ENCODE measurements at places on chromosomes 2 and 18.

- no peak for DNase-seq
Observed at GRCh38 chr2:148900350-148900837, 25.4 kb downstream of the KIF5C start.

- DNase-seq: no peak
Observed at GRCh38 chr2:189702071-189702470, 27.6 kb downstream of the ANKAR start.

GRCh38 chr2:160635488-160635887, 141.9 kb upstream of the RBMS1 start:
- no peak for DNase-seq

GRCh38 chr2:121816797-121817196, 61.3 kb downstream of the TSN start:
- no peak for DNase-seq

- no peak for DNase-seq
Observed at GRCh38 chr18:40867459-40867858, 1087.6 kb upstream of the PIK3C3 start.

DNA sequence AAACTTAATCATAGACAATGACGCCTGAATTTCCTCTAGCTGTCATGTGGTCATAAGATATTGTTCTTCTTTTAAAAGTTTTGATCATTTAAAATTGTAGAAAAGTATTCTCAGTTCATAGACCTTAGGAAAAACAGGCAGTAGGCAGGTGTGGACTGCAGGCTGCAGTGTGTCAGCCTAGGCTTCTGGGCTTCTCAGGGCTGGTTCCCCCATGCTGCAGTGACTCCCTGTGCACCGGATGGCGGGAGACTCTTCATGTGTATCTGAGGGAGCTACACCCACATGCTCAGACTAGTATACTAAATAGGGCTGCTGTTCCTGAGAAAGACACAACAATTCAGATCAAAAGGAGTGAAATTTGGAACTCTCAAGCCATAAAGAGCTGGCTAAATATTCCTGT, 72.4 kb downstream of the PXDN start:
- DNase-seq: no peak

- no peak for DNase-seq
Observed at GRCh38 chr18:67144329-67144728, 372.2 kb downstream of the DSEL start.

DNA sequence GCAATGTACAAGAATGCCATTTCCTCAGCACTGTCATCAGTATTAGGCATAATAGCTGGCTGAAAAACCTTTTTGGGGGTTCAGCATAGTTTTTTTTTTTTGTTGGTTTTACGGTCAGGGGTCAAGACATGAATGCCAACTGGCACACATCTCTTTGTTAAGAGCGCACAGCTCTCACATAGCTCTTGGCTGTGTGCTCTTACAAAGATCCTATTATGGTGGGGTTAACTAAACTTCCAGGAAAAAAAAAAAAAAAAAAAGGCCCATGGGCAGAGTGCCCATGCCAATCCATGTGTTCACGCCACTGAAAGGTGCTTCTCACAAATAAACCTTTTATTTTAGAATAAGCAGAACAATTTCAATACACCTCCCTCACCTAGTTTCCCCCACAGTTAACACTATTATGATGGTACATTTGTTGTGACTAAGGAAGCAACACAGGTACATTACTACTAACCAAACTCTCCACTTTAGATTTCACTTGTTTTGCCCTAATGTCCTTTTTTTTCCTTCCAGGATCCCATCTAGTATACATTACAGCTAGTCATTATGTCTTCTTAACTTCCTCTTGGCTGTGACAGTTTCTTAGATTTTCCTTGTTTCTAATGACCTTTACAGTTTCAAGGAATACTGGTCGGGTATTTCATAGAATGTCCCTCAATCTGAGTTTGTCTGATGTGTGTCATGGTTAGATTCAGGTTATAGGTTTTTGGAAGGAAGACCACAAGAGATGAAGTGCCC, 56.3 kb downstream of the C2orf74 start:
- DNase-seq: no peak

DNA sequence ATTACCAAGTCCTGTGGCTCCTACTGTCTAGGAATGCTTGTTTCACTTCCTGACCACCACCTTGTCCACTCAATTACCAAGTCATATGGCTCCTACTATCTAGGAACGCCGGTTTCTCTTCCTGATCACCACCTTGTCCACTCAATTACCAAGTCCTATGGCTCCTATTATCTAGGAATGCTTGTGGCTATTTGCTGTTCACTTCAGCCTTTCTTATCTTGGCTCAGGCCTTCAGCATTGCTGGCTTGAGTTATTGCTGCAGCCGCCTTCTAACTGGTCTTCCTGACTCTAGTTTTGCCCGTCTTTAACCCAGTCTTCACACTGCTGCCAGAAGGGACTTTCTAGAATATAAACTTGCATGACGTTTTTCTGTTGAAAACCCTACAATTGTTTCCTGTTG, 82.5 kb upstream of the GAREM1 start:
- DNase-seq: no peak

GRCh38 chr2:10951558-10952414, 40.1 kb downstream of the KCNF1 start:
- DNase-seq: no peak

GRCh38 chr2:101793277-101793969, 95.9 kb downstream of the MAP4K4 start:
- no peak for DNase-seq

GRCh38 chr2:173193925-173194324, 118.3 kb downstream of the MAP3K20 start:
- DNase-seq: no peak

DNA sequence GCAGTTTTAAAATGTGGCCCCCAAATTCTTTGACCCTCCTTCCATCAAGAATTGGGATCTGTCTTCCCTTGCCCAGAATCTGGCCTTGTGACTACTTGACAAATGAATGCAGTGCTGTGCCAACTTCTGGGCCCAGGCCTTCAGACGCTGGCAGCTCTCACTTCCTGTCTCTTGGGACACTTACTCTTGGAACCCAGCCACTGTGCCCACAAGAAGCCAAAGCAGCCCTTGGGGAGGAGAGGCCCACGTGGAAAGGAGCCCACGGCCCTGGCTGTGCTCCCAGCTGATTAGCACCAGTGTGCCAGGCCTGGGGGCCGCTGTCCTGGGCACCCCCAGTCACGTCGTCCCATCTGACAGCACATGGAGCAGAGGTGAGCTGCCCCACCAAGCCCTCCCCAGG, 56.6 kb downstream of the RPL37A start:
- DNase-seq: no peak

DNA sequence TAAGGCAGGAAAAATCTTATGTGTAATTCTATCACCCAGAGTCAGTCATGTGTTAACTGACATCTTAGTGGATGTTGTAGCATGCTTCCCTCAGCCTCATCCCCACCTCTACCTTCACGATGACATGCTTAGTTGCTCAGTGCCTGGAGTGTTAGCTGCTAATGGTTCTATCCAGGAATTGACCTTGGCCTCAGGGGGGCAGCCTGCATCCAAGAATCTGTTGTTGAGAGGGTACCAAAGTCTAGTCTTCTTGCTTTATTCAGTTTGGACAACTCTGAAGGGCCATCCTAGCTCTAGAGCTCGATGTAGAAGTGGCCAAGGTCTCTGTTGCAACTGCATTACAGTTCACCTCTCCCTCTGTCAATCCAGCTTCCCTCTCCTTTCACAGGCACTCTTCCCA, 61.2 kb downstream of the ACYP2 start:
- peak; percentile 78 for DNase-seq

DNA sequence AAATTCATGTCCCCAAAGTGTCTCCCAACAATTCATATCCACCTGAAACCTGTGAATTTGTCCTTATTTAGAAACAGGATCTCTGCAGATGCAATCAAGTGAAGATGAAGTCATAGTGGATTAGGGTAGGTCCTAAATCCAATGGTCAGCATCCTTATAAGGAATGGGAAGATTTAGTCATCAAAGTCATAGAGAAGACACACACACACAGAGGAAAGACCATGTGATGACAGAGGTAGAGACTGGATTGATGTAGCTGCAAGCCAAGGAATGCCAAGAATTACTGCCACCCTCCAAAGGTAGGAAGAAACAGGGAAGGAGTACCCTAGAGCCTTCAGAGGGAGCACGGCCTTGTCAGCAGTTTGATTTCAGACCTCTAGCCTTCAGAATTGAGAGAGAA, 17.7 kb downstream of the ADD2 start:
- DNase-seq: no peak

- DNase-seq: no peak
Observed at GRCh38 chr2:204539019-204539385, 6.3 kb upstream of the PARD3B start.

DNA sequence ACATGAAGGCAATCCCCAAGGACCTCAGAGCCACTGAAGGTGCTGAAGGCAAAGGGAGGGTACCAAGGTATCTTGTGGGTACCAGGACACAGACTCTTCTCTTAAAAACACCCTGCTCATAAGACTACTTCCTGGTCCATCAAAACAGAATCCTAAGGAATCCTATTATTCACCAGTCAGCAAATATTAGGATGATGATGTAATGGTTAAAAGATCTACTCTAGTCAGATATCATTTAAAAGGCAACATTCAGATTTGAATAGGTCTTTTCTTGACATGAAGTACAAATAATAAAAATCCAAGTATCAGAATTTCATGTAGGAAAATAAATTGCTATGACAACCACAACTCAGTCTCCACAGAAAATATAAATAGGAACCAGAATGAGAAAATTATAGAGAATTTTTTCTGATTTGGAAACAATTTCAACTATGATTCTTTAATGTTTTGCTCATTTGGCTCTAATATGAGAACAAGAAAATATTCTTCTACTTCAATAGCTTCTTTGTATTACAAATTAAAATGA, 77.8 kb upstream of the ZNF397 start:
- DNase-seq: no peak

DNA sequence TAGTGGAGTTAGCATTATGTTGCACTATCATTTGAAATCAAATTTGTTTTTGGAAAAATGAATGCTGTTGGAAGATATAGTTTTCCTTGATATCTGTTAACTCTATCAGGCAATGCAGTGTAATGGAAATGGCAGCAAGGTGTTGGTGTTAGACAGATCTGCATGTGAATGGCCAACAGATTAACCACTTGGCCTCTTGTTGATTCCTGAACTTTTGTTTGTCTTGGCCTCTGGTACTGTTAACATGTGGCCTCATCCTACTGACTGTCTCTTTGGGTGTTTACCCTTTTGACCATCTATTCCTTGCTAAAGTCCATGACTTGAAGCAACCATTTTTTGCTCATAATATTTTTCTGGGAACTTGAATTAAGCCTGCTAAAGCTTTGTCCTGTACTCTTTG, 110.2 kb upstream of the CDH2 start:
- DNase-seq: no peak

DNA sequence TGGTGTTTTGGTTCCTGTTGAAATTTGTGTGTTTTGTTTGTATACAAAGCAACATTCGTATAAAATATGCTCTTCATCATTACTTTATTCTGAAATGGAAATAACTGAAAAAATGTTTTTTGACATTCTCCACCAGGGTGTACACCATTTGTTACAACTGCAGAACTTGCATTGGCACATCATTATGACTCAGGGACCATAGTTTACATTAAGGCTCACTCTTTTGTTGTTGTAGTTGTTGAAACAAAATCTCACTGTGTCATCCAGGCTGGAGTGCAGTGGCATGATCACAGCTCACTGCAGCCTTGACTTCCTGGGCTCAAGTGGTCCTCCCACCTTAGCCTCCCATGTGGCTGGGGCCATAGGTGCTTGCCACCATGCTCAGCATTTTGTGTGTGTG, 676.6 kb downstream of the TDRD15 start:
- DNase-seq: no peak

DNA sequence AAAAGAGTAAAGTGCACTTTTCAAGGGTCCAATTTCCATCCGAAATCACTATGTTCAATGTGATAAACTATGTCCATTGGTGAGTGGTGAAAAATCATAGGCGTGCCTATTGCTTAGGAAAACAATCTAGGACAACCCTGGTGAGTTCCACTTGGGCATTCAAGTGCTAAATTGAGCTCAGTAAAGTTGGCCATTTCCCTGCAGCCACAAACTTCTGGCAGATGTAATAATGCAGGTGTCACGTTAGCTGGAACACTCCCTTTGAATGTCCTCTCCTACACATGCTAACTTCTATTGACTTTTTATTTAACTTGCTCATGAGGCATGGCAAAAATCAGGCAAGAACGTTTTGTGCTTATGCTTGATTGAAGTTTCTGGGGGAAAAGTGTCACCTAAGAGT, 67.1 kb downstream of the CPS1 start:
- no peak for DNase-seq

DNA sequence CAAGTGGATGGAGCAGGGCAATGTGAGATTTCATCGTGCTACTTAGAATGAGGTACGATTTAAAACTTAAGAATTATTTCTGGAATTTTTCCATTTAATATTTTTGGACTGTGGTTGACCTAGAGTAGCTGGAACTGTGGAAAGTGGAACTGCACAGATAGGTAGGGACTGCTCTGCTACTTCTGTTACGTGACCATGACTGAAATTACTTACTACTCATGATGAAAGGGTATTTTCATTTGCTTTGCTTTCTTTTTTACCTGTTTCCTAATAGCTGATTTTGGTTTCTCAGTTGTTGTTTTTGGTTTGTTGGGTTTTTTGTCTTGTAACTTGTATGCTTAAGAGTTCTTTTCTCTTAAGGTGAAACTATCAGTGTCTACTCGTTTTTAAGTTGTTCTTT, 11.4 kb downstream of the UBE2E3 start:
- no peak for DNase-seq

GRCh38 chr2:200428961-200429665, 80.8 kb downstream of the KCTD18 start:
- no peak for DNase-seq

DNA sequence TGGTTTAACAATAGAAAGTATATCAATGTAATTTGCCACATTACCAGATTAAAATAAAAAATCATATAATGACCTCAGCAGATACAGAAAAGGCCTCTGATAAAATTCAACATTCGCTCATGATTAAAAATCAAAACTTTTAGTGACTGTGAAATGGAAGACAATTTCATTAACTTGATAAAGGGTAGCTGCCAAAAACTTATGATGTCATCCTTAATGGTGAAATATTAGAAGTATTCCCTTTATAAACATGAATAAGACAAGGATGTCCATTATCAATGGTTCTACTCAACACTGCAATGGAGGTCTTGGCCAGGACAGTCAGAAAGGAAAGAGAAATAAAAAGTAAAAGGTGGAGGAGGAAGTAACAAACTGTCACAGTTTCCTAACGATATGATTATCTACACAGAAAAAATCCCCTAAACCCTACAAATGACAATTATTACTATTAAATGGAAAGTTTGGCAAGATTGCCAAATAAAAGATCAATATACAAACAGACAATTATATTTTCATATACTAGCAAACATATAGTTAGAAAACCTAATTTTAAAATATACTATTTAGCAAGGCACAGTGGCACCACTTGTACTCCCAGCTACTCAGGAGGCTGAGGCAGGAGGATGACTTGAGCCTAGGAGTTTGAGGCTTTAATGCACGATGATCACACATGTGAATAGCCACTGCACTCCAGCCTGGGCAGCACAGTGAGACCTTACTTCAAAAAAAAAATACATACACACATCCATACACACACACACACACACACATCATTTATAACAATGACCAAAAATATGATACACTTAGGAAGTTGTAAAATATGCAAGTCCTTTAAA, 12.8 kb downstream of the METTL8 start:
- no peak for DNase-seq

All from WERI-Rb-1 (cell line).